ENCODE measurements at places on chromosomes 16 and 17. TPM values are rescaled to one million over a fixed set of nuclear protein-coding genes. Genes with fewer than 3 reads are reported as not detected.

- no peak for DNase-seq
Measured at GRCh38 chr16:21614896-21615295, 15.5 kb downstream of the METTL9 start.

TVP23A gene
- total RNA-seq = not detected

GRCh38 chr16:70577256-70577698 lies 53.7 kb downstream of the SF3B3 start:
- no peak for DNase-seq

- DNase-seq = peak; percentile 35
Measured at GRCh38 chr16:88815901-88816589, 4.3 kb upstream of the APRT start.

MEFV gene
- 2.2 TPM for total RNA-seq

- no peak for DNase-seq
Measured at GRCh38 chr17:81400996-81401722, 5.9 kb downstream of the BAHCC1 start.

DNA sequence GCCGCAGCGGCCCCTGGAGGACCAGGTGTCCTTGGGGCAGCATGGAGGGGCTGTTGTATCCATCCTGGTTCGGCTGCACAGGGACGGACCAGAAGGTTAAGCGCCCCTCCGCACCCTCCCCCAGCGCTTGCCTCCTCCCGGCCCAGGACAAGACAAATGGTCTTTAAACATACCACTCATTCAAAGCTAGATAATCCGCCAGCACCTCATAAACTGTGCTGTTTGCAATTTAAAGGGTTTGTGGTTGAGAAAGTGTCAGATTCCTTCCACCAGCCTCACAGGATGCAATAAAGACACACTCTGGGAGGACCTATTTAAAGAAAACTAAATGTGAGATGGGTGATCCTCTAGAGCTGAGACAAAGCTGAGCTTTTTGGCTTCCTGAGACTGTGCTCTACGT lies 426.2 kb upstream of the EEF2KMT start:
- no peak for DNase-seq

DNA sequence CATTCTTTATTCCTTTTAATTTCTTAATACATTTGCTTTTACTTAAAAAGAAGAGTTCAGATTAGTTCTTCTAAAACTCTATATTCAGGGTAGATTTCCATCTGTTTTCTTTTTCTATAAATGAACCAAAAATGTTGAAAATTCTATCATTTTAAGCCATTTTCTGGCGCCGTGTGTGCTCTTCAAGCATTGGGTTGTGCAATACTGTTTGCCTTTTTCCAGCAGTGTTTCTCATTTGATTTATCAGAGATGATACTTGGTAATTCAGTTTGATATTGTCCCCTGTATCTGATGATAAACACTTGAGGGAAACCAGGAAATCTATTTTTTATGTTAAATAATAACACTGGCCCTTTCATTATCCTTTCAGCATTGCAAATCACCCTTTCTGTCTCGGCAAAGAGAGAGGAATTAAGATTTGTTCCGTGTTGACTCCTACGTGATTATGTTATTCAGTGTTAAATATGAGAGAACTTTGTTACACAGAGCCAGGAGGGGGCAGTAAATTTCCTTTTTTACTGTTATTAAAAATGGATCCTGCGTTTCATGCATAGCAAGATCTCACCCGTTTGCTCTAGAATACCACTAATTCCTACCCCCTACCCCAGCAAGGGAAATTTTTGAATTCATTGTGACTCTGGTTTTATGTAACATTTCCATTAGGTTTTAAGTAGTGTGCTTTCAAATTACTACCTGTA lies 606.9 kb upstream of the RBFOX1 start:
- no peak for DNase-seq

DNA sequence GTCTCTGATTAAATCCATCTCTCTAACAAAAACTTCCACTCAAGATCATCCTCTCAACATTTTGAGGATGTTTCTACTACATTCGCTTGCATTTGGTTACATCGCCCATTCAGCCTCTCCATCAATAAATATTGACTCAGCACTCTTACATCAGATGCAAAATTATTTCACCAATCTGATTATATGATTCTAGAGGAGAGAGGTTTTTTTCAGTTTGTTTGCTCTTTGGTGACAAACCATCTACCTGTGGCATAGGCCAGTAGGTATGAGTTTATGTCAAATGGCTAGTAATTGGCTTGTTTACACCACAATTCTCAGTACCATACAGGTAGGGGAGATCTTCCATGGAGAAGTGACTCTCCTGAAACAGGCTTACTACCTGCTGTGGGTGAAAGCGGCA lies 52.3 kb downstream of the TOX3 start:
- DNase-seq = no peak

HOXB1 gene
- total RNA-seq = not detected

HSD17B2 gene
- total RNA-seq = not detected
